ENCODE measurements at places on chromosomes 3 and 15.

DNA sequence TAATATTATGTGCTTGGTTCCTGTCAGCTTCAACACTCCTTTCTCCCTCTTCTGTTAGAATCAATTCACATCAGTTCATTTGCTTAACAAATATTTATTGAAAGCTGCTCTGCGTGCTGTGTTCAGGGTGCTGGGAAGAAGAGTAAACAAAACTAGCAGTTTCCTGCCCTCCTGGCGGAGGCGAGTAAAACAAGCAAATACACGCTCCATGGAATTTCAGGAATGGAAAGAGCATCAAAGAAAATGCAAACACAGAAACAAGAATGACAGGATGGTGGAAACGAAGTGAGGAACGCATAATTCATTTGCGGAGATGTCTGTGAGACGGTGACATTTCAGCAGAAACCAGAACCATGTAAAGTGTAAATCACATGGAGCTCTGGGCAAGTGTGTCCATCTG is 49.4 kb upstream of the SPTSSB start:
- DNase-seq, result no peak

DNA sequence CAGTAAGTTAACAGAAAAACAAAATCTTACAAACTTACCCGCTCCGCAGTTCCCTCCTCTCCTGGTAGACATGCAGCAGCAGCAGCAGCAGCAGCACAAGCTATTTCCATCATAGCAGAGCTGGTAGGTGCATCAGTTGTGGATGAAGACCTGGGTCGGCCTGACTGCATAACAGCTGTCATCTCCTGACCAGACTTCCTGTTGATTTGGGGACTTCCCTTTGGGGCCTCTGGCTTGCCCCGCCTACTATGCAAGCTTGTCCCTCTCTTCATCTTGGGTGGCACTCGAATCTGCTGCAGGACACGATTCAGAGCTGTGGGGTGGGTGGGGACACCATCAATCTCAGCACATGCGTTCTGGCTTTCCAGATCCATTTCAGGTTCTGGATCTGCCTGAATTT is 65.7 kb downstream of the TMCC1 start:
- DNase-seq, result peak; percentile 63

DNA sequence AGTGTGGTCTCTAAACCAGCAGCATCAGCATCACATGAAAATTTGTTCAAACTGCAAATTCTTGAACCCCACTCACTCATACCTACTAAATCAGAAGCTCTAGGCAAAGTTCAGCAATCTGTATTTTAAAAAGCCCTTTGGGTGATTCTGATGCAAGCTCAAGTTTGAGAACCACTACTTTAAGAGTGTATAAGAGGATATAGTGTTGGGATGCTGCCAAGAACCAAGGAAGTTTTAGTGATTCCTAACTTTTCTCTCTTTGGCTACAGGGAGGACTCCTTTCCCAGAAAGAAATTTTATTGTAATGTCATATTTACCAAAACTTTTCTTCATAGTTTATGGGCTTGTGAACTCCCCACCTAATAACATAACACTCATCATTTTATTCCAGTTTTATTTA is 422.2 kb downstream of the TBC1D5 start:
- no peak for DNase-seq

DNA sequence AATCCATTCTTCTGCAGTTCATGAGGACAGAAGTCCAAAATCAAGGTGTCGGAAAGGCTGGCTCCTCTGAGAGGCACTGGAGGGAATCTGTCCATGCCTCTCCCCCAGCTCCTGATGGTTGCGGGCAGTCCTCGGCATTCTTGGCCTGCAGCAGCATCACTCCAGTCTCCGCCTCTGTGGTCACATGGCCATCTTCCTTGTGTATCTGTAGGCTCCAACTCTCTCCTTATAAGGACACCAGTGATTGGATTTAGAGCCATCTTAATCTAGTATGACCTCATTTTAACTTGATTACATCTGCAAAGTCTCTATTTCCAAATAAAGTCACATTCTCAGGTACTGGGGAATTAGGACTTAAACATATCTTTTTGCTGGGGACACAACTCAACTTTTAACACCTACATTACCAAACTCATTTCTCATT is 56.0 kb upstream of the FLNB start:
- DNase-seq, result no peak

DNA sequence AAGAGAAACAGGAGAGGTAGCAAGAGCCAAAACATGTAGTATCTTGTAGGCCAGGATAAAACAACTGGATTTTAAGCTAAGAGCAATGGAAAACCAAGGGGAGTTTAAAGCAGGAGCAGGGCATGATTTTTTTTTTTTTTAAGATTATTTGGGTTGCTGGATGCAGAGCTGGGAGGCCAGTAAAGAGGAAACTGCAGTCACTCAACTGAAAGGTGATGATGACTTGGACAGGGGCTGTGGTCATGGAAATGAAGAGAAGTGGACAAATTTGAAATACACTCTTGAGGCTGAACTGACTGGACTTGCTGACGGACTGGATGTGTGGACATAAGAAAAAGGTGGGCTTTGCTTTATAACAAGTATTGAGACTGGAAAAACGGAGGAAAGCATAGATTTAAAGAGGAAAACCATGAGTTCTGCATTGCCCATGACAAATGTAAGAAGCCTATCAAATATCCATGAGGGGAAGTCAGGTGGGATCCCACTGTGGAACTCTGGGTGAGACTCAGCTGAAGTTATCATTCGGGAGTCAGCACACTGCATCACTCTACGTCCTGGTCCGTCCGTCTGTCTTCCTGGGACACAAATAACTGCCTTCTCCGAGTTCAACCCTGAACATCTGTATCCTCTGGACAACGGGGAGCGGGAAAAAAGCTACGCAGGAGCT is 688 bp downstream of the XPC start:
- DNase-seq, result no peak

GRCh38 chr15:93165734-93166470 is 76.9 kb upstream of the RGMA start:
- DNase-seq, result no peak

DNA sequence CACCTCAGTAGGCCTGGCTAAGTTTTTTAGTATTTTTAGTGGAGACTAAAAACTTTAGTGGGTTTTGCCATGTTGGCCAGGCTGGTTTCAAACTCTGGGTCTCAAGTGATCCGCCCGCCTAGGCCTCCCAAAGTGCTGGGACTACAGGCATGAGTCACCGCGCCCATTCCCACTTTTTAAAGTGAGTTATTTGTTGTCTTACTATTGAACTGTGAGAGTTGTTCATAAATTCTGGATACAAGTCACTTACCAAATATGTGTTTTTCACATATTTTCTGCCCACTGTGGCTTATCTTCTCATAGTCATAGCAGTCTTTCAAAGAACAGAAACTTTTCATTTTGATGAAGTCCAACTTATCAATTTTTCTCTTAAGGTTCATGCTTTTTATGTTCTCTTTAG is 29.9 kb upstream of the SPSB4 start:
- DNase-seq, result no peak
